ENCODE measurements at places on chromosomes 4 and X. TPM values are rescaled to one million over a fixed set of nuclear protein-coding genes. Genes with fewer than 3 reads are reported as not detected.
A peak's percentile ranks its signal among the peaks of the same experiment; 100 is the strongest.

DIPK2B gene
- total RNA-seq, result not detected

UTP3 gene
- 23.3 TPM for total RNA-seq

NMU gene
- total RNA-seq, result not detected

CYTL1 gene
- 1.3 TPM for total RNA-seq

HTN1 gene
- under 0.01 TPM for total RNA-seq

LETM1 gene
- total RNA-seq, result 91.5 TPM

RAP2C gene
- 24.2 TPM for total RNA-seq

FDCSP gene
- total RNA-seq, result not detected

ATP11C gene
- total RNA-seq, result 56.0 TPM

DNA sequence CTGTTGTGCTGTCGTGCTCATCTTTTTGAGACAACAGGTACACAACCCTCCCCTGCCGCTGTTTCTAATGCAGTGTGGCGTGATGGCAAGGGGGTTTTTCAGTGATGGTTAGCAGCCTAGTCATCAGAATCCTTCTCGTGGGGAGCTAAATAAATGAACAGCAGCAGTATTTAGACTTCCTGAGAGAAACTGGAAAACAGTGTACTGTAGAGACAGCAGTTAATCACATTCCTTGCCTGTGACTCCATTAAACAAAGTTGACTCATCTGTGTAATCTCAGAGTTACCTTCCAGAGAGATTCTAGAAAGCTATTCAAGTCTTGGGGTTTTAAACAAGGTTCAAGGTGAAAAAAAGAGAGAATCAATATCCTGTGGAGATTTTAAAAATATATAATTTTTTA, 1753.2 kb upstream of the PCDH7 start:
- peak; percentile 24 for DNase-seq

- DNase-seq, result no peak
Observed at GRCh38 chr4:140047786-140048185, 106.2 kb downstream of the MAML3 start.

DNA sequence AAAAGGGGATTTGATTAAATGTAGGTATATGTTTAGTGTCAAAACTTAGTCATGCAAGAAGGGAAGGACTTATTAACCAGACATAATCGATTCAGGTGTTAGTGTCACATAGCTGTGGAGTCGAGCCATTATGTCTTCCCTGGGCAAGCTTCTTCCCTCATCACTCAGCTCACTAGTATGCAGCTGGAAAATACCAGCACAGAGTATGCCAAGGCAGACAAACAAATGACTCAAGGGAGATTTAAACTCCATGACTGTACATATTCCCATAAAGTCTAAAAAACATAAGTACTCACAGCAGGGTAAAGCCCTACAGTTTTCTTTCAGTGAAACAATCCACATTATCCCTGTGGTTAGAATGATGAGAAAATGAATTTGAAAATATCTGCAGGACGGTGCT, 304.5 kb downstream of the CBLL2 start:
- DNase-seq, result peak; percentile 1

- no peak for DNase-seq
Observed at GRCh38 chr4:186765138-186765537, 41.5 kb upstream of the FAT1 start.

DNA sequence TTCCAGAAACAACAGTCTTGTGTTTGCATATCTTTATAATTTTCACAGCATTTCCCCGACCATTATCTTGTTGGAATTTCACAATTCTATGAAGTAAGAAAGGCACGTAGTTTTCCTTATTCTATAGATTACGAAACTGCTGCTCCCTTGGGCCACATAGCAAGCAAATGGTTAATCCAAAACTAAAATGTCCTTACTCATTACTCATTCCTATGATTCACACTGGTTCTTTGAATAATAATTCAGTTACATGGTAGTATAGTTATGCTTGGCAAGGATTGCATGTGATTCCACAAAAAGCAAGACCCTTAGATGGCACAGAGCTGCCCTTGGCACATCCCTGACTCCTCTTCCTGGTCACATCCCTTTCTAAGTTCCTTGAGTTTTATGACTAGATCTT, 51.2 kb downstream of the OR13H1 start:
- peak; percentile 41 for DNase-seq

- no peak for DNase-seq
Observed at GRCh38 chr4:68734095-68734494, 63.6 kb upstream of the UGT2B15 start.

- peak; percentile 77 for DNase-seq
Observed at GRCh38 chr4:53321151-53321983, 44.5 kb downstream of the SCFD2 start.

DNA sequence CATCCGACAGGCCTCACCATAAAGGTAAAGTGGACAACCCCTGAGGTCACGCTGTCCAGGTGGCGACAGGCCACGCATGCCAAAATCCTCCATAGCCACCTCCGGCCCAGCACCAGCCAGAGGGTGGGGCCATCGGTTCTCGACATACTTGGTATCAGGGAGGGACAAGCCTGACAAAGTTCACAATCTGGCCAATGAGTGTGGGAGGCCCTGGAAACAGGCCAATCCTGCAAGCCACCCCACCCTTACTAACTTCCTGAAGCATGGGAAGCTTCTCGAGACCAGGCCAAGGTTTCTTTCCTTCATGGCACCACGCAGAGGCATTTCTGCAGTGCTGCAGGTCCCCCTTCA, 73.8 kb downstream of the MTMR1 start:
- DNase-seq, result no peak

GRCh38 chr4:162234595-162234994, 70.8 kb upstream of the FSTL5 start:
- DNase-seq, result no peak

DNA sequence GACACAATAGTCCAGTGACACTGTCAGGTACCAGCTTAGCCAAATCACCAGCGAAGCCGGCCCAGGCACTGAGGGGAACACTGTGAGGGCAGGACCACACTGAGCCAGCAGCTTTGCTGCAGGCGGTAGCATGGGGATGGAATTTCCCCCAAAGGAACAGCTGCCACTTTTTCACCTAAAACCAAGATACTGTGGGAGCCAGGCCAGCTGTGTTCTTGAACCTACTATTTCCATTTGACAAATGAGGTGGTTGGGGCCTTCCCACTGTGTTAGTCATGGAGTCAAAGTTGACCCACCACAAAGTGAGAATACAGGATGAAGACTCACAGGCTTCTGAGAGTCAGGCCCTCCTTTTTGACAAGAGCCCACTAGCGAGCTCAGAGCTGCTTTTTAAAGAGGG, 70.7 kb upstream of the SH3RF1 start:
- no peak for DNase-seq

DNA sequence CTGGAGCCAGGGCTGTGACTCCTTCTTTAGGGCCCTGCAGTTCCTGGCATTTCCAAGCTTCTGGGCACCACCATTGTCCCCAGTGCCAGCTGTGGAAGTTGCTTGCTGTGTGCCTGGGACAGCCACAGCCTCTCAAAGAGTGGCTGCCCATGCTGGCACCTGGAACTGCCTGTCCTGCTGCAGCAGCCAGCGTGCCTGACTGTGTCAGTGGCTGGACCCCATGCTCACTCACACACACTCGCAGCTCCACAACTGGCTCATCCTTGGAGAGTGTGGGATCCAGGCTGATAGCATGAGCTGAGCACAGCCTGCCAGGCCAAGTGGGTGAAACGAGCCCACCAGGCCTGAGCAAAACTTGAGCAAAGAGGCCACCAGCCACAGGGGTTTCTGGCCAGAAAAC, 1107.6 kb downstream of the C4orf33 start:
- no peak for DNase-seq

- peak; percentile 26 for DNase-seq
Observed at GRCh38 chr4:127533028-127533700, 99.6 kb upstream of the INTU start.

DNA sequence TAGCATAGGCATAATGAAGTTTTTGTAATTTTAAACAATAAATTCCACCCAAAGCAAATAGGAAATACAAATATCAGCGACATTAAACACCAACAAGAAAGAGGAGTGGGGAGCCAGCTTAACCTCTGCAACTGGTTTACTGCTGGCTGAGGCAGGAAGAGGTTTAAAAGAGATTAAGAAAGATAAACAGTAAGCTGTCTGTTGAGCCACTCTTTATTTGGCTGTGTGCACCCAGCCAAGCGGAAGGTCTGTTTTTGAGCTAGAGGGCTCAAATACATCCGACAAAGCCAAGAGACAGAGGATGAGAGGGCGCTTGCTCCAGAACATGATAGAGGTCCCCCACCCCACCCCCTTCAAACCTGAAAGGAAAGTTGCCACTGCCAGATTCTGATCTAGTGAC, 191.4 kb downstream of the MGST2 start:
- DNase-seq, result peak; percentile 63

GRCh38 chr4:86006057-86006456, 353.8 kb downstream of the MAPK10 start:
- no peak for DNase-seq

GRCh38 chr4:111701102-111701501, 444.2 kb upstream of the FAM241A start:
- DNase-seq, result no peak

DNA sequence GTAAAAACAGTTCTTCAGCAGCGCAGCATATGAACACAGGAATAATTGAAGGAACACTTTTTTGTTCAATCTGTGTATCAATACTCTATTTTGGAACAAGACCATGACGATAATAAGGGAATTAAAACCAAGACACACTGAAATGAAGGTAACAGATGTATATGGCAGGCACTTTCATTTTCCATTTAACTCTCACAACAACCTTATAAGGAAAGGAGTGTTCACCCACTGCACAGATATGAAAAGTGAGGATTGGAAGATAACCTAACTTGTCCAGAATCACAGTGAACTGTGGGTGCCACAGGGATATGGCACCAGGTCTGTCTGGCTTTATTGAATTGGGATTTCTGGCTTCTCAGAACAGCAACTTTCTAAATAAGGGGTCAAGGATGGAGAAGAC, 153.3 kb downstream of the MID1IP1 start:
- no peak for DNase-seq

DNA sequence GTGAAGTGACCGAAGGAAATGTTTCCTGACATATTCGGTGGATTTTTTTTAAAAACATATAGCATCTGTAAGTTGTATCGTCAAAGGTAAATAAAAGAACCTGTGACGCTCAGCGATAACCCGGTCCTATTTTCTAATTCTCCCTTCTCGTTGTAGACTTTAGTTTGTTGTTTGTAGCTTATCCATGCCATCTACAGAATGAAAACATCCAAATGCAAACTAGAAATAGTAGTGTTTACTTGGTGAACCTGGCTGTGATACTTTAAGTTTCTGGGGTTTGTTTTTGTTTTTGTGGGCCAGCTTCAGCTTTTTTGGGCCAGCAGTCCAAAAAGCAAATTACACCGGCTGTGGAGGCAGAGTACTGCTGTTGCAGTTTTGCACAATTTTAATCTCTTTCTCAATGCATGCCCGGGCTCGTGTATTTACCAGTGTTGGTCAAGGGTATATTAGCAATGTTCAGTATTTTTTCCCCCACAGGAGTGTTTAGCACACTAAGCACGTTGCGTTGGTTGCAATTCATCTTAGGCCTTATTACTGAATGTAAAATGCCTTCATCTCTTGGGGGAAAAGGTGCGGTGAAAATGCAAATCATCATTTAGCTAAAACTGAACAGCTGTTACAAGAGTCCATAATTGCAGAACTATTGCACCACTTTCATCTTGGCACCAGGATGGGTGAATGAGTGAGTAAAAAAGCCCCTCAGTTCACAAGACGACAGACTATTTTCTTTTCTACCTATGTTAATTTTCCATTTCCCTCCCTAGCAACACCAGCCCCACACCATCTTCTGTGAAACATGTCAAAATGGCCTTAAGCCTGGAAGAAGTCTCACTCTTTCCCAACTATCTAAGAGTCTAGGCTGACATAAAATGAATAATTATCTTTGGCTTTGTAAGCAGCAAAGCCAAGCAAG, 1.7 kb upstream of the CNOT6L start:
- peak; percentile 18 for DNase-seq

GRCh38 chr4:4267981-4268380, 20.0 kb upstream of the TMEM128 start:
- DNase-seq, result no peak

- no peak for DNase-seq
Observed at GRCh38 chr4:173073939-173074500, 94.6 kb upstream of the GALNT7 start.

- peak; percentile 63 for DNase-seq
Observed at GRCh38 chr4:113957956-113958355, 21.5 kb downstream of the ARSJ start.

GRCh38 chr4:602559-602942, 22.8 kb upstream of the PDE6B start:
- peak; percentile 18 for DNase-seq

DNA sequence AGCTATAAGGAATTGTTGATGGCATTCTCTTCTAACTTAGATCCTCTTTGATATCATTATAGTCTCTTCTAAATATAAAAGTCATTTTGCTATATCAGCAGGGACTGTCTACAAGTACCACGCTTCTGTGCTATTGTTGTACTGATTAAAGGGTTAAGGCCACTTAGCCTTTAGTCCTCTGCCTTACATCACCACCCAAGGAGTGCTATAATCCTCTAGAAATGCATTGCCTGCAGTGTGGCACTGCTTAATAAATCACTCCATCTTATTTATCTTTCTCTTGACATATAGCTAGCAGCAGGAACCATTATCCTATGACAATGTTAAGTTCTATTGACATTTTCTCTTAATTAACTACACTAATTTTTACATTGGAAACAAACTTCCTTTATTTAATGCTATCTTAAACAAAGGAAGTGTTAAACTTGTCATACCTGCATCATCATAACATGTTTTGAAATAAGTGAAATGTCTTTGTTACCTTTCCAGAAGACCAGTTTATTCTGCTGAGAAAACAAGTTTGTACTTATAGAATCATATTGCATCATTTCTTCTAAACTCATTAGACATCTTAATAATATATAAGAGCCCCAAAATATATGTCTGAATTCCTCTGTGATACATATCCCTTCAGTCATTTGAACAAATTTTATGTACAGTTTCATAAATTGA, 360.9 kb upstream of the ATOH1 start:
- DNase-seq, result no peak

- no peak for DNase-seq
Observed at GRCh38 chrX:11792461-11793421, 34.7 kb downstream of the MSL3 start.

DNA sequence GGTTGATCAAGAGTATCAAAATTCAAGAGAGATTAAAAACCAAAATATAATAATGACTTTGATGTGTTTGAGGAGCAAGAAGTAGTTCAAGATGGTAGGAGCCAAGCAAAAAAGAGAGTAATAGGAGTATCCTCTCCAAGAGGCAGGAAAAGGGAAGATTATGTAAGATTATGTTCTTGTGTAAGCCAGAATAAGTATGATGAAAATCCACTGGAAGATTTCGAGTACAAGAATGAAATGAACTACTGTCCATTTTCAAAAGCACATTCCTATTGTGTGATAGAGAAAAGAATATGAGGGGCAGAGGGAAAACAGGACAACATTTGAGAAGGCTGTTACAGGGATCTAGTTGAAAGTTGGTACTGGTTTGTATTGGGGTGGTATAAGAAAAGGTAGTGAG, 659.6 kb upstream of the INTU start:
- no peak for DNase-seq

- no peak for DNase-seq
Observed at GRCh38 chr4:72136429-72136828, 104.6 kb downstream of the NPFFR2 start.
